B cell (primary cell): ENCODE measurements at places on chromosomes 7 and 10. TPM values are rescaled to one million over a fixed set of nuclear protein-coding genes. Genes with fewer than 3 reads are reported as not detected.

TMEM229A gene
- not detected in 2 replicates for polyA plus RNA-seq

DNA sequence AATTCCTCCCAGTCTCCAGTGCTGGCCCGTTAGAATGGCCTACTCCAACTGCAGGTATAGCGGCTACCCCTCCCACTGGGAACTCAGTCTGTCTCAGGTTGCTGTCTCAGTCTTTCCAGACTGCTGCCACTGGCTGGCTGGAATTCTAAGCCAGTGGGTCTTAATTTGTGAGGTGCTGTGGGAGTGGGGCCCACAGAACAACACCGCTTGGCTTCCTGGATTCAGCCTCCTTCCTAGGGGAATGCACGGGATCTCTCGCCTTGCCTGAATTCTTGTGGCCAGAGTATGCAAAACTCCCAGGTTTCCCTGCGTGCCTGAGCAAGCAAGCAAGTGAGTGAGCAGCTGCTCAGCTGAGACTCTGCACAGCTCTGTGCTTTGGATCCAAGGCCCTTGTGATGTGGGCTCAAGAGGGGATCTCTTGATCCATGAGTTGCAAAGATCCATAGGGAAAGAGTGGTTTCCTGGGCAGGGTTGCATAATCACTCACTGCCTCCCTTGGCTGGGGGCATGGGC, 41.5 kb upstream of the GPR141 start:
- no peak for DNase-seq

GRCh38 chr7:40879941-40880543, 745.2 kb downstream of the SUGCT start:
- no peak for DNase-seq

GRCh38 chr7:2931034-2931415, 86.9 kb upstream of the GNA12 start:
- DNase-seq: no peak

DNA sequence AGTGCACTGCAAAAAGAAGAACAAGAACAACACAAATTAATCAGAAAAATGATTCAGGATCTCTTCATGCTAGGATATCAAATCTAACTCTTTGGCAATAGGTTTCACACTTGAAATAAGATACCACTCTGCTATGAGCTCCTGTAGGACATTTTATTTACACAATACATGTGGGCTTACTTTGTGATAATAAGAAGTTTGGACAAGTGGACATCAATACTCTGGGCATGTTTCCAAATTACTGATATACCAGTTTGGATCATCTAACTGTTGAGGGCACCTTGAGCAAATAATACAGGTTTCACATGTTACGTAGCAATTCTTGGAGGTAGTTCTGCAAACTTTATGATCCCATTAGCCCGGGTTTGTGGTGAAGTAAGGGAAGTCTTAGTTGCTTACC, 59.8 kb downstream of the CPVL start:
- no peak for DNase-seq
